Naive thymus-derived CD8-positive, alpha-beta T cell (primary cell): ENCODE measurements at places on chromosomes 16 and 17. TPM values are rescaled to one million over a fixed set of nuclear protein-coding genes. Genes with fewer than 3 reads are reported as not detected.

Gene SLC12A3
- total RNA-seq, result not detected

Gene GAA
- total RNA-seq, result 44.1 TPM

Gene FLYWCH2
- total RNA-seq, result 26.0 TPM

Gene SOCS1
- total RNA-seq, result 16.5 TPM

Gene DNAI2
- total RNA-seq, result 0.38 TPM

Gene NME3
- 70.6 TPM for total RNA-seq

Gene ST6GALNAC1
- not detected for total RNA-seq

Gene SULT1A1
- total RNA-seq, result 20.5 TPM

Gene CD300LG
- not detected for total RNA-seq

Gene ABCA3
- 7.8 TPM for total RNA-seq

Gene RASD1
- total RNA-seq, result 2.8 TPM

Gene TPSG1
- total RNA-seq, result not detected

Gene TK1
- total RNA-seq, result not detected

Gene PRMT7
- total RNA-seq, result 110 TPM

Gene DNAH3
- not detected for total RNA-seq

Gene TENT4B
- 26.0 TPM for total RNA-seq

GRCh38 chr17:58667934-58668597, 23.8 kb downstream of the TEX14 start:
- DNase-seq, result no peak

- no peak for DNase-seq
Measured at GRCh38 chr17:1951920-1952319, 73.2 kb downstream of the RTN4RL1 start.

DNA sequence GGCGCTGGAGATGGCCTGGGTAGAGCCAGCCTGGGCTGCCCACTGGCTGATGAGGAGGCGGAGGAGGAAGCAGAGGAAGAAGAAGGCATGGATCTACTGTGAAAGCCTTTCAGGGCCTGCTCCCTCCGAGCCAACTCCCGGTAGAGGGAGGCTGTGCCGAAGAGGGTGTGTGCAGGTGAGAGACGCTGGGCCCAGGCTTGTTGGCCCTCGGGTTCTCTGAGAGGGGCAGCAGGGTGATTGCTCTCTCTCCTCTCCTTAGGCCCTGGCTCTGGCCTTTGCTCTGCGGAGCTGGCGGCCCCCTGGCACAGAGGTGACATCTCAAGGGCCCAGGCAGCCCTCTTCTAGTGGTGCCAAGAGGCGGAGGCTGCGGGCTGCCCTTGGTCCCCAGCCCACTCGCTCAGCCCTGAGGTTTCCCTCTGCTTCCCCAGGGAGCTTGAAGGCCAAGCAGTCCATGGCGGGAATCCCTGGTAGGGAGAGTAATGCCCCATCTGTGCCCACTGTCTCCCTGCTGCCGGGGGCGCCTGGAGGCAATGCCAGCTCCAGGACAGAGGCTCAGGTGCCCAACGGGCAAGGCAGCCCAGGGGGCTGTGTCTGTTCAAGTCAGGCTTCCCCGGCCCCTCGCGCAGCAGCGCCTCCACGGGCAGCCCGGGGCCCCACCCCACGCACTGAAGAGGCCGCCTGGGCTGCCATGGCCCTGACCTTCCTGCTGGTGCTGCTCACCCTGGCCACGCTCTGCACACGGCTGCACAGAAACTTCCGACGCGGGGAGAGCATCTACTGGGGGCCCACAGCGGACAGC, 3.6 kb downstream of the TP53I13 start:
- DNase-seq, result no peak

GRCh38 chr17:66807182-66807581, 27.7 kb upstream of the CACNG5 start:
- no peak for DNase-seq

DNA sequence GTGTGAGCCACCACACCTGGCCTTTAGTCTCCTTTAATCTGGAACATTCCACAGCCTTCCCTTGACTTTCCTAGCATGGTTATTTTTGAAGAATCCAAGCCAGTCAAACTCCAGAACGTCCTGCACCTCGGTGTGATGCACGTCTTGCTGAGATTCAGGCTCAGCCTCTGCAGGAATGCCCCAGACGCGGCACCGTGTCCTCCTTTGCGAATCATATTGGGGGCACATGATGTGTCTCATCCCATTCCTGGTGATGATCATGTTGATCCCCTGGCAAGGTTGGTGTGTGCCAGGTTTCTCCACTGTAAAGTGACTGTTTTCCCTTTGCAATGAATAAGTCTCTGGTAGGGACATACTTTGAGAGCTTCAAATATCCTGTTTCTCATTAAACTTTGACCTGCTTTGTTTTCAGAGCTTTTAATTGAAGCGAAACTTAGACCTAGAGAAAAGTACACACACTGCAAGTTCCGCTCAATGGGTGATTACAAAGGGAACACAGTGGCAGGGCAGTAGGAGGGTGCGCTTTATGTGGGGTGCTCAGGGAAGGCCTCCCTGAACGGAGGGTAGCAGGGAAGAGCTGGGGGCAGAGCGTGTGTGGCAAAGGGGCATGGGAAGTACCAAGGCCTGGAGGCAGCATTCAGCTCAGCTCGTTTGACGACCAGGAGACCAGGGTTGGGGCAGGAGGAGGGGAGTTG, 9.6 kb upstream of the ATP2C2 start:
- DNase-seq, result no peak

- no peak for DNase-seq
Measured at GRCh38 chr17:57819867-57820266, 30.0 kb downstream of the MRPS23 start.

DNA sequence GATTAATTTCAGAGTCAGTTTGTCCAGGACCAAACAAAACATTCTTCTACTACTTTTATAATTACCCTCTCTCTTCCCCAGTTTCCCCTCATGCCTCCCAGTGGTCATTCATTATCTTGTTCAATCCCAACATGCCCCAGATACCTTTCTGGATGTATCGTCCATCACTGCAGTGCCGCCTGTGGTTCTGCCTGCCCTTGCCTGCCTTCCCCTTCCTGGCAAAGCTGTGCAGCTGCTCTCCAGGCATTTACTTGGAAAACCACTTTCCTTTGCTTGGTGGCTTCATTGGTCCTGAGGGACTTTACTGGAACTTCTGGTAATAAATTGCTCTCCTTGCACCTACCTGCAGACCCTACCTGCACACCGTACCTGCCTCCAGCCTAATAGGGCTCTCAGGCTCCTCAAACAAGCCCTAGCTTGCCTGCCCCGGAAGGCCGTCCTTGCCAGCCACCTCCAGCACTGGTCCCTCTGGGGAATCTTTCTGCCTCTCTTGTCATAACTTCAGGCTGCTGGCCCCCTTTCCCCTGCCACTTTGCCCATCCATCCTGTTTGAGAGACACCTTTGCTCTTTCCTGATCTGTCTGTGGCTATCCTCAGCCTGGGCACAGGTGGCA, 19.5 kb upstream of the MSI2 start:
- no peak for DNase-seq

DNA sequence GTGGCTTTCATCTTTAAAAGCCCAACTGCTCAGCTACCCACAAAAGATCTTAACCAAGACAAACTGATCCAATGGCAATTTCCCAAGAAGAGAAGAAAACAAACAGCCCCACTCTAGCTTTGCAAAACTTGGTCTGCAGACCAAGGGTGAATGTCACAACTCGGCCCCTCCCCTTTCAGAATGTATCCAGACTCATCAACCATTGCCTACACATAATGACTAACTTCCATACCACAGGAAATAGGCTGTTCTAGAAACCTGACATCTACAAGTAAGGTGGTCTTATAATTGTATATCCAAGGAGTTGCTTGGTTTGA, 16.0 kb downstream of the DCUN1D3 start:
- no peak for DNase-seq

GRCh38 chr16:10871157-10871991, 5.6 kb upstream of the CIITA start:
- no peak for DNase-seq

GRCh38 chr16:24075931-24076716, 180.0 kb upstream of the CACNG3 start:
- no peak for DNase-seq

- DNase-seq, result no peak
Measured at GRCh38 chr17:82029990-82030469, 1.4 kb upstream of the RAC3 start.

DNA sequence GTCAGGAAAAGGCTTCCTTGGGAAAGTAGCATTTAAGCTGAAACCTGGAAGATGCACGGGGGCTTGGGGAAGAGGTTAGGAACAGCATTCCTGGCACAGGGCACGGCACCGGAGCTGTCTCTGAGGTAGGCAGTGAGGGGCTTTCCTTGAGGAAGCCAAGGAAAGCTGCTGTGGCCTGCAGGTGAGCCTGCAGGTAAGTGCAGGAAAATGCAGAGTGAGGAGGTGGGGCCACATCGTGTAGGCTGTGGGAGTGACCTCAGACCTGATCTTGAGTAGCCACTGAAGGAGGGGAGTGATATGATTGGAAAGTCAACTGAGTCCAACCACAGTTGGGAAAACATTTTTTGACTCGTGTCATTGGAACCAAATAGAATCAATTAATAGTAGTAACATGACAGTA, 79.5 kb downstream of the CDK5R1 start:
- no peak for DNase-seq

GRCh38 chr17:76414334-76415295, 30.2 kb downstream of the SPHK1 start:
- DNase-seq, result no peak

- DNase-seq, result peak; percentile 41
Measured at GRCh38 chr17:49223517-49224197, 6.9 kb downstream of the PHOSPHO1 start.

DNA sequence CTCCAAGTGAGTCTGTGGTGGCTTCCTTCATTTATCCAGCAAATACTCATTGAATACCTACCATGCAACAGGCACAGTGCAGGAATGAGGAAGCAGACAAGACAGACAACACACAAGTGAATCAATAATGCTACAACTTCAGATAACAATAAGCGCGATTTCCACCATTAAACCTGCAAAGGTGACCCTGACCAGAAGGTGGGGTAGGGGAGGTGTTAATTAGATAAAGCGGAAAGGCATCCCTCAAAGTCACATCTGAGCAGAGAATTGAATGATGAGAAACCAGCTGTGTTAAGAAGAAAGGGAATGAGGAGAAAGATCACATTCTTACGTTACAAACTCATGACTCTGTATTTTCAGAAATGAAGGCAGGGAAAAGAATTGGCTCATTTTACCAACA, 26.3 kb downstream of the ZZEF1 start:
- DNase-seq, result no peak

DNA sequence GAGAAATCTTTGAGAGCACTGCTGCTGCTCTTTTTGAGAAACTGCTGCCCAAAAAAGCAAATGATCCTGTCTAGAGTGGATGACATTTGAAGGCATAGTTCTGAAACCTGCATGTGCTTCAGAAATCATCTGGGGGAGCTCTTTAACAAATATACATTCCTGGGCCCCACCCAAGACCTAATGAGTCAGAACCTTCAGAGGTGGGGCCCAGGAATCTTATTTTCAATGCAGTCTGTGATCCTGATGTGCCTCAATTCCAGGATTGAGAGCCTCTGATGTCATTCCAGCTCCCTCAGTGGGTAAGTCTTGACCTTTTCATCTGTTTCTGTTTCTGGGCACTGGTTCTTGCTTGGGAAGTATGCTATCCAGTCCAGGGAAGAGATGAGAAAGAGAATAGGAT, 42.3 kb downstream of the HNF1B start:
- DNase-seq, result no peak

DNA sequence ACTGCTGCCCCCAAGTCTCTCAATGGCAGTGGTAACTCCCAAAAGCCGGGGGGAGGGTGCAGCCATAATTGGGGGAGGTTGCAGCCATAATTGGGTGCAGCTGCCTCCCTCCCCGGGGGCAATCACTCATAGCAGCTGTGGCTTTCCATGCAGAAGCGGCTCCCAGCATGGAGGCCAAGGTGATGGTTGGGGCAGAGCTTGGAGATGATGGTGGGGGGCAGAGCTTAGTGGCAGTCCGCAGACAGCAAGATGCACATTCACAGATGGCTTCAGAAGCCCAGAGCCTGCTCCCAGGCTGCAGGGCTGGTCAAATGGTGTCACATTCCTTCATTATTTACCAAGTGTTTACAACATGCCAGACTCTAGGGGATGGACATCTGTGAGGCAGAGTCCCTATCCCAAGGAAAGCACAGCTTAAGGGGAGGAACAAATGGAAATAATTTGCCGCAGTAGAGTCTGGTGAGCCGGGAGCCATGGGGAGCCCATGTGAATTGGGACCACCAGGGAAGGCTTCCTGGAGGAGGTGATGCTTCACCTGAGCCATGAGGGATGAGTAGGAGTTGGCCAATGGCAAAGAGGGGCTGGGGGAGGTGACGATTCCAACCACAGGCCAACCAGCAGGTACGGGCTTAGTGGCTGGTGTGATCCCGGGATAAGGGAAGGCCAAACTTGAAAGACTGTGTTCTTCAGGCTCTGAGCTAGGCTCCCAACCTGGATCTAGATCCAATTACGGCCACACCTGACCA, 8.1 kb downstream of the DOC2B start:
- no peak for DNase-seq

GRCh38 chr17:10369239-10369638, 3.6 kb downstream of the MYH13 start:
- no peak for DNase-seq

DNA sequence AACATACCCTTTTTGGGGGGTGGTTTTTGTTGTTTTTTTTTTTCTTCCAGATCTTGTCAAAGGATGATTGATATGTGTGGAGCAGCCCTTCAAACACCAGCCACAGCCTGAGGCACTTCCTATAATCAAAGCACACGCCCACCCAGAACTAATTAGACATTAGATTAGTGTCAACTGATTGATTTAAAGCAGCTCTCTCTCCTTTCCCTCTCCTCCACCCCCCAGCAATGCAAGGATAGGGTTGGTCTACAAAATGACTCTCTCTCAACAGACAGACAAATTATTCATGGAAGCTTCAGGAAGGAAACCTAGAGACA, 250.3 kb upstream of the SOX9 start:
- DNase-seq, result no peak

GRCh38 chr17:29138971-29139691, 41.1 kb downstream of the MYO18A start:
- DNase-seq, result no peak

DNA sequence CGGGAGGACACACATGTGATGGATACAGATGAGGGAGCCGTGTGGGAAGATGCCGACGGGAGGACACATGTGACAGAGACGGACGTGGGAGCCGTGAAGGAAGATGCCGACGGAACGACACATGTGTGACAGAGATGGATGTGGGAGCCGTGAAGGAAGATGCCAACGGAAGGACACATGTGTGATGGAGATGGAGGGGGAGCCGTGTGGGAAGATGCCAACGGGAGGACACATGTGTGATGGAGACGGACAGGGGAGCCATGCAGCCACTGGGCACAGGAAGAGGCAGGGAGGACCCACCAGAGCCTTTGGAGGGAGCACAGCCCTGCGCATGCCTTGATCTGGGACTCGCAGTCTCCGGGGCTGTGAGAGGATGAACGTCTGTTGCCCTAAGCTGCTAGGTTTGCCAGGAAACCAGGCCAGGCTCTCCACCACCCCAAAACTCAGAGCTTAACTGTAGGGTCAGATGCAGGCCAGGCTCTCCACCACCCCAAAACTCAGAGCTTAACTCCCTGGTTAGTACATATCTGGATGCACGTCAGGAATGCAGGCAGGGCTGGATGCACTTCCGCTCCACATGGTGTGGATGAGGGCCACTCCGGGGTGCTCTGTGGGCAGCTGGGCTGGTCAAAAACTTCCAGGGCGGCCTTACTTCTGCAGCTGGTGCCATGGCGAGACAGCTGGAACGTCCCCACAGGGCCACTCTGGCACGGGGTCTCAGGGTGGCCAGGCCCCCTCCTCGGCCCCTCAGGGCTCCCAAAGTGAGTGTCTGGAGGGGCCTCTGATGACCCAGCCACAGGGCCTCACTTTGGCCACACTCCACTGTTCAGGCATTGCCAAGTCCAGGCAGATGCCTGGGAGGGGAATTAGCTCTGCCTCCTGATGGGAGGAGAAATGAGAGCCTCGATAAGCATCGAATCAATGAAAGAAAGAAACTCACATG, 47.7 kb upstream of the ZNF469 start:
- no peak for DNase-seq

- no peak for DNase-seq
Measured at GRCh38 chr17:65987988-65988387, 203.9 kb downstream of the CEP112 start.
